Effector memory CD4-positive, alpha-beta T cell (primary cell): ENCODE measurements at places on chromosomes 16 and 17.
A peak's percentile ranks its signal among the peaks of the same experiment; 100 is the strongest.

DNA sequence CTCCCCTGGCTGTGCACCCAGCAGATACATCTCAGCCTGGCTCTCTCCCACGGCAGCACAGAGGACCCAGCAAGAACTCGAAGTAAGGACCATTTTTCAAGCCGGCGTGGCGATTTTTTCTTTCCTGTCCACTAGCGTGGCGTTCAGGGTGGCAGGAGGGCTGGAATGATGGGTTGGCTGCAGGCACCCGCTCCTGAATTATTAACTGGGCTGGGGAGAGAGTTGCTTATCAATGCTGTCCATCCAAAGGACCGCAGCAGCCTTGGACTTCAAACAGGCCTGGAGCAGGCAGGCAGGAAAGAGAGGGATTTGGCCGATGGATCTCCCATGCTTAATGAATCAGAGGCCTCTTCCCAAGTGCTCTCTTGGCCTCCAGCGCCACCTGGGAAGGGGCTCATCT lies 7.0 kb downstream of the C16orf82 start:
- DNase-seq = no peak
- H3K36me3 ChIP-seq = no peaks in the 10 kb centered on the region
- no peaks in the 10 kb centered on the region for H3K27me3 ChIP-seq
- no peaks in the 10 kb centered on the region for H3K4me1 ChIP-seq
- no peak overlapping the region for H3K27ac ChIP-seq

DNA sequence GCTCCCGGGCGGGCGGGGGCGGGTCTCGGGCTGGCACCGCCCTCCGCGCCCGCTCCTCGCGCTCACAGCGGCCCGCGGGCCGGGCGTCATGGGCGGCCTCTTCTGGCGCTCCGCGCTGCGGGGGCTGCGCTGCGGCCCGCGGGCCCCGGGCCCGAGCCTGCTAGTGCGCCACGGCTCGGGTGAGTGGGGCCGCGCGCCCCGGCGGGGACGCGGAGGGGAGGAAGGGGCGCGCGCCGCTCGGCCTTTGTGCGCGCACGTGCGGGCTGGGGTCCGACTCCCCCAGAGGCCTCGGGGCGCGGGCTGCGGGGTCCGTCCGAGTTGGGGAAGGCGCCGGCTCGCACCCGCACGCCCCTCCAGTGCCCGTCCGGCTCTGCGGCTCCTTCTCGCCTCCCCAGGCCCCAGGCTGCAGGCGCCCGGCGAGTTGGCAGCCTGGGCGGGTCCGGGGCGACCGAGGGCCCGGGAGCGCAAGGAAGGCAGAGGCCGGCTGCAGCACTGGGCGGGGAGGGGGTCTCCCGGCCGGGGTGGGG lies at the start of gene NME4:
Gene NME4 (plus strand): TSS at position 65 of the 527 bp plus-strand sequence. CDS start 24 bp downstream, at position 89.
- peak within 1 kb of the TSS; percentile 25 for H3K4me3 ChIP-seq
- no peaks in the 10 kb centered on the region for H3K27me3 ChIP-seq
- DNase-seq = no peak
- no peak within 1 kb of the TSS for H3K27ac ChIP-seq
- H3K4me1 ChIP-seq = peaks cover 2% of the 10 kb centered on the region

GRCh38 chr17:73539166-73539565 lies 105.1 kb downstream of the SDK2 start:
- no peak for DNase-seq
- no peaks in the 10 kb centered on the region for H3K4me1 ChIP-seq
- H3K4me3 ChIP-seq = no peak overlapping the region
- H3K27me3 ChIP-seq = no peaks in the 10 kb centered on the region

DNA sequence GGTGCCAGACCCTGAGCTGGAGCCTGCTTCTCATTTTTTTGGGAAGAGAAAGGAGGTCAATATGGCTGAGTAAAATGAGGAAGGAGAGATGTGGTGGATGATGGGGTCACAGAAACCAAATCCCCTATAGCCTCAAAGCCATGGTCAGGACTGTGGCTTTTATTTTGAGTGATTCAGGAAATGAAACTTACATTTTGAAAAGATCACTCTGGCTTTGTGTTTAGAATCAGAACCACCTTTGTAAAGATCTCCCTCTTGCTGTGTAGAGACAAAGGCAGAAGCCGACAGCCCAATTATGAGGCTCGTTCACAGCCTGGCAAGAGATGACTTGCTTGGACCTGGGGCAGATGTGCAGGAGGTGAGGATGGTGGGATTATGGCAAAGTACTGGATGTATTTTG lies 121.6 kb upstream of the ANKFN1 start:
- no peak overlapping the region for H3K27ac ChIP-seq
- no peaks in the 10 kb centered on the region for H3K36me3 ChIP-seq
- H3K4me1 ChIP-seq = no peaks in the 10 kb centered on the region

DNA sequence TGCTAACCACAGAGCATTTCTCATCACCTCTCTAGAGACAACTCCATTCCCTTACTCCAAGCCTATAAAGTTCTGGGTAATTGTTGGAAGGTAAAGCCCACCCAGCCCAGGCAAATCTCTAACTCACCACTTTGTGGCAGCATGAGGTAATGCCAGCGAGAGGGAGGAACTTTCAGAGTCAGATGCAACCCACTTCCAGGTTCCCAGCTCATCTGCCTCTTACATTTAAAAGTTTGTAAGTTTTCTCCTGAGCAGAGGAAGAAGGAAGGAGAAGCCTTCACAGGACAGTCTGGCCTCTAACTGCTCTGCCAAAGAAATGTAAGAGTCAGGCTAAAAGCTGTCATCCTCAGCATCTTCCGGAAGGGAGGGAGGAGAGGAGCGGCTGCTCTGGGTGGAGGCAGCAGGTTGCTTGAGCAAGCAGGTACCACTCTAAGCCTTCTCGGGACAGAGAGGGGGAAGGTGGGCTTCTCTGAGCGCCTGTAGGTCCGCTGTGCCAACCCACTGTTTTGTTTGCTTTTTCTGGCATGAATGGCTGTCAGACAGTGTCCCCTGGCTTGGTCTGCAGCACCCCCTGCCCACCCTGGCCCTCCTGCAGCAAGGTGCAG lies 1.0 kb downstream of the ZNF319 start:
- H3K27me3 ChIP-seq = no peaks in the 10 kb centered on the region
- H3K36me3 ChIP-seq = peaks cover 32% of the 10 kb centered on the region
- H3K4me3 ChIP-seq = peak overlapping the region; percentile 81
- no peak for DNase-seq

GRCh38 chr16:53953336-53953735 lies 249.4 kb downstream of the FTO start:
- H3K27ac ChIP-seq = no peak overlapping the region
- H3K4me1 ChIP-seq = no peaks in the 10 kb centered on the region
- H3K4me3 ChIP-seq = no peak overlapping the region
- H3K36me3 ChIP-seq = no peaks in the 10 kb centered on the region
- no peak for DNase-seq

- no peak for DNase-seq
- no peak overlapping the region for H3K27ac ChIP-seq
- peak overlapping the region; percentile 85 for H3K4me3 ChIP-seq
- H3K36me3 ChIP-seq = peaks cover 34% of the 10 kb centered on the region
- no peaks in the 10 kb centered on the region for H3K27me3 ChIP-seq
These were observed 957 bp downstream of the VPS25 start for GRCh38 chr17:42774066-42774745.

DNA sequence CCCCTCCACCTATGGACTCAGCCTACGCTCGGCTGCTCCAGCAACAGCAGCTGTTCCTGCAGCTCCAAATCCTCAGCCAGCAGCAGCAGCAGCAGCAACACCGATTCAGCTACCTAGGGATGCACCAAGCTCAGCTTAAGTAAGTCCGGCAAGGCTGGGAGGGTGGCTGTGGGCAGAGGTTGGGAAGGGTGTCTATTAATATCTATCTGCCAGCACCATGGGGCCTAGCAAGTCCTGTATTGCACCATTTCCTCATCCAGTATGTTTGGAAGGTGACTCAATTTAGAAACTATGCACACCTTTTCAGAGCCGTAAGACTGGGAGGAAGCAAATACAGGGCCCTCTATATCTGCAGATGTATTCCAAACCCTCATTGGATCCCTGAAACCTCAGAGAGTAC lies 45.0 kb upstream of the ARHGAP44 start:
- no peak for DNase-seq
- H3K27me3 ChIP-seq = no peaks in the 10 kb centered on the region
- no peaks in the 10 kb centered on the region for H3K36me3 ChIP-seq

GRCh38 chr16:57876210-57876609 lies 73.9 kb upstream of the KIFC3 start:
- DNase-seq = no peak
- no peaks in the 10 kb centered on the region for H3K36me3 ChIP-seq
- H3K27me3 ChIP-seq = no peaks in the 10 kb centered on the region
- no peak overlapping the region for H3K4me3 ChIP-seq
- no peaks in the 10 kb centered on the region for H3K4me1 ChIP-seq

- H3K4me3 ChIP-seq = peak overlapping the region; percentile 80
- H3K4me1 ChIP-seq = peaks cover 16% of the 10 kb centered on the region
- H3K27me3 ChIP-seq = no peaks in the 10 kb centered on the region
- no peak for DNase-seq
- H3K36me3 ChIP-seq = no peaks in the 10 kb centered on the region
These were observed 1.1 kb downstream of the HSD17B1 start for GRCh38 chr17:42553866-42554249.

- H3K4me3 ChIP-seq = no peak overlapping the region
- H3K27me3 ChIP-seq = no peaks in the 10 kb centered on the region
- peaks cover 4% of the 10 kb centered on the region for H3K36me3 ChIP-seq
- no peak for DNase-seq
These were observed 18.8 kb downstream of the TELO2 start for GRCh38 chr16:1511662-1512569.

- no peak overlapping the region for H3K4me3 ChIP-seq
- no peak for DNase-seq
- peaks cover 29% of the 10 kb centered on the region for H3K4me1 ChIP-seq
- no peak overlapping the region for H3K27ac ChIP-seq
These were observed 6.0 kb downstream of the CDK5R1 start for GRCh38 chr17:32492648-32493289.

DNA sequence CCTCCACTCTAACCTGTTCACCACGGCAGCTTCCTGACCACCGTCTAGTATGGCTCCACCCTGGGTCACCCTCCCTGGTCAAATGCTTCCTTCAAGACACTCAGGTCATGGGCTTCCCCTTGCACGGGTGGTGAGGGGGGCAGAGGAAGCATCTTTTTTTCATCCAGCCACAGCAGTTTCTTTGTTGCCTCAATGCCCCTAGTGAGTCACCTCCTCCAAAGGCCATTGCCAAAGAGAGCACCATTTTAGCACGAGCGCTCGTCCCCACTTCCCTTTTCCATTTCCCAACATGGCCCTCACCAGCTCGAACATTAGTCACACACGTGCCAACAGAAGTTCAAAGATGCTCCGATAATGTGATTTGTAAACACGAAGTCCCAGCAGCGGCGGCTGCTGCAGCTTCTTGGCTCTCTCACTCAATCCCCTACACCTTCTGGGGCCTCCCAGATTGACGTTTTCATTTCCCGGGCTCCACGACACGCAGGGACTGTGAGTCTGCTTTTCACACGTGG lies 134.6 kb downstream of the GAS7 start:
- no peak overlapping the region for H3K27ac ChIP-seq
- H3K36me3 ChIP-seq = no peaks in the 10 kb centered on the region
- H3K4me3 ChIP-seq = no peak overlapping the region
- no peak for DNase-seq

DNA sequence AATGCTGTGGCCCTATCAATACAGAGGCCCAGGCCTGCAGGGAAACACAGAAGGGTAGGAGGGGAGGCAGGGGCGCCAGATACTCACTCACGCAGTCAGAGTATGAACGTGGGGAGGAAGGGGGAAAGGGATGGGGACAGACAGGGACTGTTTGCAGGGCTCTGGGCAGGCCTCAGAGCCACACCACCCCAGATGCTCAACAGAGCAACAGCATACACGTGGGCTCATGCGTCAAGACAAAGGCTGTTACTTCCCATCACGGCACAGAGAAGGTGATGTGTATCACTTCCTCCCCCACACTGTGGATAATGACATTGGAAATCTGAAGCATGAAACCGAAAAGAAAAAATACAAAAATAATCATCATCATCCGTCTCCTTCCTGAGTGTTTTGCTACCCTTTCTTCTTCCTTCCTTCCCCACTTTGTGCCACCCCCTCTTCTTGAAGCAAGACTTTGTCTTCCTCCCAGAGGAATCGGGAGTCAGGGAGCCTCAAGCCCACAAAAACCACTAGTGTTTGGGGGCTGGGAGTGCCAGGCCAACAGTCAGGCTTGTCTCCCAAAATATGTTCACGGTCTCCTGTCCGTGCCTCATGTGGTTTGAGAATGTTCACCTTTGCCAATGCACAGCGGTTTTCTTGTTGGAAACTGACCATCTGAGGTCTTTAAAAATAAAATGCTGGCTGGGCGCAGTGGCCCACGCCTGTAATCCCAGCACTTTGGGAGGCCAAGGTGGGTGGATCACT lies 20.1 kb downstream of the SLC39A11 start:
- no peaks in the 10 kb centered on the region for H3K4me1 ChIP-seq
- peaks cover 6% of the 10 kb centered on the region for H3K36me3 ChIP-seq
- no peak overlapping the region for H3K4me3 ChIP-seq
- no peak for DNase-seq

GRCh38 chr17:74199306-74200092 lies 4.0 kb upstream of the RPL38 start:
- no peak overlapping the region for H3K27ac ChIP-seq
- no peak overlapping the region for H3K4me3 ChIP-seq
- DNase-seq = peak; percentile 41
- H3K27me3 ChIP-seq = no peaks in the 10 kb centered on the region
- H3K4me1 ChIP-seq = peaks cover 10% of the 10 kb centered on the region

GRCh38 chr17:47797797-47798196 lies 23.8 kb downstream of the OSBPL7 start:
- H3K36me3 ChIP-seq = no peaks in the 10 kb centered on the region
- H3K27ac ChIP-seq = no peak overlapping the region
- DNase-seq = no peak
- H3K27me3 ChIP-seq = no peaks in the 10 kb centered on the region
- no peak overlapping the region for H3K4me3 ChIP-seq
- H3K4me1 ChIP-seq = no peaks in the 10 kb centered on the region

- no peaks in the 10 kb centered on the region for H3K4me1 ChIP-seq
- H3K36me3 ChIP-seq = peaks cover 88% of the 10 kb centered on the region
- H3K4me3 ChIP-seq = no peak overlapping the region
- H3K27ac ChIP-seq = no peak overlapping the region
These were observed 13.6 kb upstream of the CLEC18A start for GRCh38 chr16:69937465-69937951.

GRCh38 chr17:4742629-4743028 lies 2.9 kb upstream of the CXCL16 start:
- H3K4me1 ChIP-seq = peaks cover 5% of the 10 kb centered on the region
- H3K27ac ChIP-seq = no peak overlapping the region
- H3K4me3 ChIP-seq = no peak overlapping the region
- H3K27me3 ChIP-seq = peaks cover 4% of the 10 kb centered on the region

GRCh38 chr16:88430524-88431446 lies 22.3 kb upstream of the ZFPM1 start:
- H3K4me1 ChIP-seq = peaks cover 11% of the 10 kb centered on the region
- peak overlapping the region; percentile 63 for H3K4me3 ChIP-seq
- no peaks in the 10 kb centered on the region for H3K36me3 ChIP-seq
- no peaks in the 10 kb centered on the region for H3K27me3 ChIP-seq
